ENCODE measurements at places on chromosomes 12 and 14.

- peak; percentile 1 for DNase-seq
Observed at GRCh38 chr14:94738751-94739150, 31.2 kb downstream of the GSC start.

- DNase-seq = no peak
Observed at GRCh38 chr12:108308395-108309085, 30.6 kb downstream of the CMKLR1 start.

- DNase-seq = no peak
Observed at GRCh38 chr12:82627799-82628198, 58.9 kb upstream of the TMTC2 start.

DNA sequence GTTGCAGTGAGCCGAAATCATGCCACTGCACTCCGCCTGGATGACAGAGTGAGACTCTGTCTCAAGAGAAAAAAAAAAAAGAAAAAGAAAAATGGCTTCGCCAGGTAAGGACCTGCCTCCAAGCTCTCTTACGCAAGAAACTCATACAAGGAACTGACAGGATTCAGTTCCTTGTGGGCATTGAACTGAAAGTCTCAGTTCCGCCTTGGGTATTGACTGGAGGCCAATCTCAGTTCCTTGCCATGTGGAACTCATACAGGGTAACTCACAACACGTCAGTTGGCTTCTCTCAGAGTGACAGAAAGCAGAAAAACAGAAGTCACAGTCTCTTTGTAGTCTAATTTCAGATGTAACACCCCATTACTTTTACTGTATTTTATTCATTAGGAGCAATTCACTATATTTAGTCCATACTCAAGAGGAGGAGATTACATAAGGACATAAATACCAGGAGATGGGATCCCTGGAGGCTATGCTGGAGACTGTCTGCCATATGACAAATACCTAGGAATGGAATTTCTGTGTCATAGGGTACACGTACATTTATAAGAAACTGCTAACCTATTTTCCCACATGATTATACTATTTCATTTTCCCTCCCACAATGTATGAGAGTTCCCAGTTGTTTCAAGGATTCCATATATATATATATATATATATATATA, 11.4 kb upstream of the NOPCHAP1 start:
- DNase-seq = peak; percentile 81

GRCh38 chr14:58738876-58739275, 101.1 kb downstream of the DACT1 start:
- DNase-seq = peak; percentile 48

GRCh38 chr12:5430641-5431603, 986 bp upstream of the NTF3 start:
- DNase-seq = no peak

DNA sequence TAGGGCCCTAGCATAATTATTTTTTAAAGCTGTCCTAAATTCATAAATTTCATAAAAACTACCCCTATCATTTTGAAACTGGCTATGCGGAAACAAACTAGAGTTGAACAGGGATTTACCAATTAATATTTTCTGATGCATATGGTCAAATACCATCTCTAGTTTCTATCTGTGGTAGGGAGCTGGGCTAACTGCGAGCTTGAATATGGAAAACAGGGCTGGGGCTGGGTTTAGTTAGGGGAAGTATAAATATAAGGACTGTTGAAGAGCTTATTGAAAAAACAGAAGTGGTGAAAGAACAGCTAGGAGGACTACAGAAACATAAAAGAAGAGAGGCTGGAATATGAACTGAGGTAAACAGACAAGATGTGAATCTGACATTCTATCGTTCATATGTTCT, 91.8 kb downstream of the SLC38A1 start:
- no peak for DNase-seq

DNA sequence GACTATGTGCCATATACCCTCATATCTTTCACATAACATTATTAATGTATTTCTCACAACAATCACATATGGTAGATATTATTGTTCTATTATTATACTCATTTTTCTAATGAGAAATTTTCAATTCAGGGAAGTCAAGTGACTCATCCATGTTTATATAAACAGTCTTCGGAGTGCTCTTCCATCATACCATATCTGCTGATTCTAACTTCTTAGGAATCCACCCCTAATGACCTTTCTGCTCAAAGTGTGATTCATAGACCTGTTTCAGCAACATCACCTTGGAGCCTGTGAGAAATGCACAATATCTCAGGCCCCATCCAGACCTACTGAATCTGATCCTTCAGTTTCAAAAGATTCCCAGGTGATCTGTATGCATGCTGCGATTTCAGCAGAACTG, 39.8 kb upstream of the OVCH1 start:
- DNase-seq = peak; percentile 85

- DNase-seq = peak; percentile 98
Observed at GRCh38 chr14:51873221-51873893, 12.9 kb downstream of the GNG2 start.

Data from M059J (cell line).